IPS DF 6.9 (cell line): ENCODE measurements at places on chromosomes 11 and 22.

- H3K4me3 ChIP-seq, result no peak overlapping the region
- H3K36me3 ChIP-seq, result no peaks in the 10 kb centered on the region
- H3K4me1 ChIP-seq, result peaks cover 1% of the 10 kb centered on the region; the same call in 1 of the 2 replicates
- no peaks in the 10 kb centered on the region for H3K27me3 ChIP-seq
Measured at GRCh38 chr22:30646518-30647160, 11.1 kb downstream of the SLC35E4 start.

GRCh38 chr11:28480406-28480805 lies 372.2 kb downstream of the METTL15 start:
- H3K27ac ChIP-seq, result no peak overlapping the region
- H3K4me3 ChIP-seq, result no peak overlapping the region
- no peaks in the 10 kb centered on the region for H3K36me3 ChIP-seq
- no peak for DNase-seq
- H3K4me1 ChIP-seq, result 0 out of 2 replicates have a peak, but pooled peaks cover 1% of the 10 kb centered on the region

GRCh38 chr11:112886434-112887370 lies 74.5 kb upstream of the NCAM1 start:
- no peaks in the 10 kb centered on the region for H3K4me1 ChIP-seq
- H3K4me3 ChIP-seq, result no peak overlapping the region
- no peaks in the 10 kb centered on the region for H3K27me3 ChIP-seq
- H3K36me3 ChIP-seq, result no peaks in the 10 kb centered on the region
- no peak for DNase-seq

- H3K27ac ChIP-seq, result no peak overlapping the region
- DNase-seq, result peak; percentile 33
- no peaks in the 10 kb centered on the region for H3K4me1 ChIP-seq
- no peak overlapping the region for H3K4me3 ChIP-seq
- H3K36me3 ChIP-seq, result no peaks in the 10 kb centered on the region
Measured at GRCh38 chr22:32106930-32107329, 52.2 kb downstream of the C22orf42 start.

- no peaks in the 10 kb centered on the region for H3K4me1 ChIP-seq
- no peak overlapping the region for H3K27ac ChIP-seq
- no peak overlapping the region for H3K4me3 ChIP-seq
- DNase-seq, result no peak
- no peaks in the 10 kb centered on the region for H3K27me3 ChIP-seq
- no peaks in the 10 kb centered on the region; the same call in 1 of the 2 replicates for H3K36me3 ChIP-seq
Measured at GRCh38 chr11:1198561-1199240, 24.2 kb upstream of the MUC5B start.

DNA sequence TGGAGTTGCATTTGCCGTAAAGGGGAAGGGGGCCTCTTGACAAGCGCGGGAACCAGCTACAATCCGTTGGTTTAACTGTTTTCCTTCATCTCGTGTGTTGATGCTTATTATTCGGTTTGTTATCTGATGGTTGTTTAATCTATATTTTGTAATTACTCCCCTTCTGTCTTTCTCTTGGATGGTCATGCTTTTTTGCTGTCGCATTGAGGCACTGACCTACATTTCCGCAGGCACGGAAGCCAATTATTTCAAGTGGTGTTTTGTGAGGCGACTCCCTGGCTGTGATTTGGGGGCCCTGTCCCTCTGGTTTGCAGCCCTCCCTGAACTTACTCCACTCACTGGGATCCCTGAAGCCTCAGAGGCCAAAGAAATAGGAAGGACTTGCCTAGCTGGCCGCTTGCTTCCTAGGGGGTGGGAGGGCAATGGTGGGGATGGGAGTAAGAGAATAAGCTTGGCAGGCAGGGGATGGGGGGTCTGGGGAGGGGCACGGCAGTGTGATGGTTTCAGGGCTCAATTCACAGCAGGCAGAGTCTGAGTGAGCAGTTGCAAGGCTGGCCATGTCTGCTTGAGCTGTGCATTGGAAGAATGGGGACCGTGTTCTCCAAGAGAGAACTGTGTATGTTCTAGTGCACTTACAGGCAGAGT lies 165.8 kb upstream of the B3GAT1 start:
- H3K36me3 ChIP-seq, result no peaks in the 10 kb centered on the region
- no peak for DNase-seq
- H3K27ac ChIP-seq, result no peak overlapping the region
- H3K4me3 ChIP-seq, result no peak overlapping the region

DNA sequence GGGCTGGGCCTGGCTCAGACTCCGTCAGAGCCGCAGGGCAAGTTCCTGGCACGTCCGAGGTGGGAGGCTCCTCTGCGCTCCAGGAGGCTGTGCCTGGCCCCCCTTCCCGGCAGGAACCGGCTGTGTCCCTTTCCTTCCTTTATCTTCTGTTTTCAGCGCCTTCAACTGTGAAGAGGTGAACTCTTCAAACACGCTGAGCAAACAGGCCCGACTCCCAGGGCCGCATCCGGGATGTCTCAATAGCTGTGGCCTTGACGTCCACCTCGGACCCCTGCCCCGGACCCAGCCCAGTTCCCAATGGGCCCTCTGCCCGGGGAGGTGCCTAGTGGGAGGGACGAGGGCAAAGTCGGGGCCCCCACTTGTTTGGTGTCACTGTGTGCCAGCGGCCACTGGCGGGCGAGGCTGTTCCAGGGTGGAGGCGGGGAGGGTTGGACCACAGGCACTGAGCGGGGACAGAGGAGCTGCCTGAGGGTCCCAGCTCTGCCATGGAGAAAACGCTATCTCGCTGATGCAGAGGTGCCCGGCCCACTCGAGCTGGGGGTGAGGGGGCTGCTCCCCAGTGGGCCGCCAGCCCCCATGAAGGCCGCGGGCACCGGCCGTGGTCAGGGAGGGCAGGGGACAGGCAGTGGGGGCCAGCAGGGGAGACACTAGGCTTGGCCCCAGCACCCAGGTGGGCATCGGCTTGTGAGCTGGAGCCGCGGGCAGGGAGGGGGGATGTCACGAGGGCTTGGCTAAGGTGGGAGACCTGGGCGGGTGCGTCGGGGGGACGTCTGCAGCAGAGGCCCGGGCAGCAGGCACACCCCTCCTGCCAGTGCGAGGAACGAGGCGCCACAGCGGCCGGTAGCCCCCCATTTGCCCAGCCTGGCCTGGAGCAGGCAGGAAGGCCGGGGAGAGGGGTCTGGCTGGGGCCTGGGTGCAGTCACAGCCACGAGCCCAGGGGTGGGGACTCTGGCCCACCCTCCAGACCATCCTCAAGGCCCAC lies 2.7 kb upstream of the MUC5B start:
- no peaks in the 10 kb centered on the region for H3K4me1 ChIP-seq
- no peak overlapping the region for H3K4me3 ChIP-seq
- no peak for DNase-seq
- no peaks in the 10 kb centered on the region for H3K27me3 ChIP-seq

- no peaks in the 10 kb centered on the region for H3K27me3 ChIP-seq
- H3K36me3 ChIP-seq, result no peaks in the 10 kb centered on the region
- H3K27ac ChIP-seq, result no peak overlapping the region
- no peak overlapping the region for H3K4me3 ChIP-seq
Measured at GRCh38 chr11:36407356-36407755, 102.7 kb downstream of the TRAF6 start.

DNA sequence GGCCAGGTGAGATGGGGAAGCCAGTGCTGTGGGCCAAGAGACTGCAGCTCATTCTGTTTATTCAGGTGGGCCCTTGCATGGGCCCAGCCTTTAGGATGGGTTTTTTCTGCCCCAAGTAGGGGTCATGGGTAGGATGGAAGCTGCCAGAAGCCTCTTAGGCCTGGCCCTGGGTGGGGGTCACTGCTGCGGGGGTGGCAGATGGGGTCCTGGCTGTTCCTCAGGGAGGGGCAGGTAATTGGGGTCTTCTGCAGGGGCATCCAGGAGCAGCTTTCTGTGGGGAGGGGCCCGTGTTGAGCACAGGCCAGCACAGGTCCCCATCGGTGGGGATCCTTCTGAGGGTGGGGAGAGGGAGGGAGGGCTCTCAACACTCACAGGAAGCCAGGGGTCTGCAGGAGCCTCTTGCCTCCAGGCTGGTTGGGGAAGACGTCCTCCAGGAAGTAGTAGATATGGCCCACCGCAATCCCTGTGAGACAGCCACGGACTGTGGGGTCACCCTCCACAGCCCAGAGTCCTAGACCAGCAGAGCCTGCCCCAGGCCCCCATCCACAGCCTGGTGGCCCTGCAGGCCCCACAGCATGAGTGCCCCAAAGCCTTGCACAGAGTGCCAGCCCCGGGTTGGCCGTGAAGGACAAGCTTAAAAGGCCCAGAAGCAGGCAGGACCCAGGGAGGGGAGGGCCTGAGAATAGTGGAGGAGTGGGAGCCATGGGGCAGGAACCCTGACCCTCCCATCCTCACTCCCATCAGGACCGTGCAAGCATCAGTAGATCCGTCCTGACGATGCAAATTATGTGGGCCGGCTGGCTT lies 1.9 kb downstream of the DERL3 start:
- no peaks in the 10 kb centered on the region for H3K27me3 ChIP-seq
- H3K4me1 ChIP-seq, result peaks cover 8% of the 10 kb centered on the region; the same call in 1 of the 2 replicates
- no peak for DNase-seq
- H3K27ac ChIP-seq, result no peak overlapping the region
- no peak overlapping the region for H3K4me3 ChIP-seq
- peaks cover 21% of the 10 kb centered on the region for H3K36me3 ChIP-seq

GRCh38 chr11:130180491-130180890 lies 20.9 kb downstream of the ST14 start:
- H3K27ac ChIP-seq, result no peak overlapping the region
- H3K4me1 ChIP-seq, result no peaks in the 10 kb centered on the region
- DNase-seq, result no peak
- no peaks in the 10 kb centered on the region for H3K27me3 ChIP-seq

GRCh38 chr22:17155941-17156340 lies 3.1 kb downstream of the HDHD5 start:
- DNase-seq, result no peak
- no peak overlapping the region for H3K4me3 ChIP-seq
- H3K27me3 ChIP-seq, result no peaks in the 10 kb centered on the region
- H3K4me1 ChIP-seq, result no peaks in the 10 kb centered on the region; the same call in 1 of the 2 replicates
- no peak overlapping the region for H3K27ac ChIP-seq

- H3K27ac ChIP-seq, result no peak overlapping the region
- H3K27me3 ChIP-seq, result peaks cover 2% of the 10 kb centered on the region; the same call in 1 of the 2 replicates
- no peak for DNase-seq
- no peaks in the 10 kb centered on the region; the same call in 1 of the 2 replicates for H3K36me3 ChIP-seq
- H3K4me3 ChIP-seq, result peak overlapping the region; percentile 57; the same call in 1 of the 2 replicates
Measured at GRCh38 chr11:45805305-45806071, 539 bp downstream of the SLC35C1 start.
